ENCODE measurements at places on chromosomes 12 and 14.
A peak's percentile ranks its signal among the peaks of the same experiment; 100 is the strongest.

GRCh38 chr12:28610401-28611114, 420.3 kb downstream of the CCDC91 start:
- DNase-seq = no peak
- no peak overlapping the region for H3K4me3 ChIP-seq
- no peaks in the 10 kb centered on the region for H3K4me1 ChIP-seq
- H3K36me3 ChIP-seq = no peaks in the 10 kb centered on the region
- H3K27me3 ChIP-seq = no peaks in the 10 kb centered on the region

DNA sequence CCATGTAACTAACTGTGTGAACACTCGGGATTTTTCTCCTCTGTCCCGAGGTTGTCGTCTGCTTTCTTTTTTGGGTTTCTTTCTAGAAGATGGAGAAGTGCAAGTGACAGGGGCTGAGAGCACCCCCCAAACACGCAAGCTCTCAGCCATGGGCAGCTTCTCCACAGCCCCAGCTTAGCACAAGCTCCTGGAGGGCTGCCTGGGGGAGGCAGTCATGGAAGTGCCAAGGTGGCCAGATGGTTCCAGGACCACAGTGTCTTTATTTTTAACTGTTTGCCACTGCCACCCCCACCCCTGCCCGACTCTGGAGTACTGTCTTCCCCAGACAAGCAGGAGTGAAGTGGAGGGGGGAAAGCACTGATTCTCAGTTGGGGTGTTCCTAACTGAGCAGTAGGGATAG, 58.2 kb downstream of the ST8SIA1 start:
- no peaks in the 10 kb centered on the region for H3K36me3 ChIP-seq
- peak overlapping the region; percentile 92 for H3K27ac ChIP-seq
- H3K27me3 ChIP-seq = no peaks in the 10 kb centered on the region
- no peak for DNase-seq
- no peaks in the 10 kb centered on the region for H3K4me1 ChIP-seq

- H3K27me3 ChIP-seq = no peaks in the 10 kb centered on the region
- H3K36me3 ChIP-seq = no peaks in the 10 kb centered on the region
- H3K27ac ChIP-seq = no peak overlapping the region
- DNase-seq = no peak
- H3K4me3 ChIP-seq = no peak overlapping the region
Measured at GRCh38 chr12:41967668-41968500, 176.8 kb downstream of the GXYLT1 start.

DNA sequence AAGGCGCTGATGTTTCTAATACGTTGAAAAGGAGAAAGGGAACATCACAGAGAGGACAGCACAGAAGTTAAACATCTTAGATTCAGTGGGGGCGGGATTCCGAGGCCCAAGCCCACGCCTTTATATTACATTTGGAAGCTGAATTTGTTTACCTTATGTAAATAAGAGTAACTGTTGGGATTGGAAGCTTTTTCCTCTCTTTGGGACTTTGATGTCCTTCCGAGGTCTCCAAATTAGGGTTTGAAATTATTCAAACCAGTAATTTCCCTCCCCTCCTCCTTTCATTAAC, 6.4 kb downstream of the FOXA1 start:
- peaks cover 99% of the 10 kb centered on the region for H3K27me3 ChIP-seq
- H3K4me3 ChIP-seq = no peak overlapping the region
- H3K36me3 ChIP-seq = no peaks in the 10 kb centered on the region
- H3K27ac ChIP-seq = no peak overlapping the region
- DNase-seq = no peak

GRCh38 chr12:25979059-25979458, 20.6 kb downstream of the RASSF8 start:
- no peaks in the 10 kb centered on the region for H3K27me3 ChIP-seq
- H3K4me3 ChIP-seq = no peak overlapping the region
- H3K27ac ChIP-seq = no peak overlapping the region
- no peak for DNase-seq

GRCh38 chr14:64684091-64684490, 20.1 kb upstream of the PLEKHG3 start:
- H3K27me3 ChIP-seq = no peaks in the 10 kb centered on the region
- peak overlapping the region; percentile 91 for H3K27ac ChIP-seq
- peaks cover 37% of the 10 kb centered on the region for H3K4me1 ChIP-seq
- DNase-seq = no peak

- no peak overlapping the region for H3K27ac ChIP-seq
- H3K4me1 ChIP-seq = peaks cover 15% of the 10 kb centered on the region
- DNase-seq = no peak
- H3K36me3 ChIP-seq = no peaks in the 10 kb centered on the region
Measured at GRCh38 chr12:60172266-60173211, 576.7 kb downstream of the SLC16A7 start.

GRCh38 chr12:62930546-62931425, 4.2 kb downstream of the PPM1H start:
- no peaks in the 10 kb centered on the region for H3K36me3 ChIP-seq
- no peak for DNase-seq
- no peaks in the 10 kb centered on the region for H3K27me3 ChIP-seq
- H3K4me1 ChIP-seq = peaks cover 8% of the 10 kb centered on the region

DNA sequence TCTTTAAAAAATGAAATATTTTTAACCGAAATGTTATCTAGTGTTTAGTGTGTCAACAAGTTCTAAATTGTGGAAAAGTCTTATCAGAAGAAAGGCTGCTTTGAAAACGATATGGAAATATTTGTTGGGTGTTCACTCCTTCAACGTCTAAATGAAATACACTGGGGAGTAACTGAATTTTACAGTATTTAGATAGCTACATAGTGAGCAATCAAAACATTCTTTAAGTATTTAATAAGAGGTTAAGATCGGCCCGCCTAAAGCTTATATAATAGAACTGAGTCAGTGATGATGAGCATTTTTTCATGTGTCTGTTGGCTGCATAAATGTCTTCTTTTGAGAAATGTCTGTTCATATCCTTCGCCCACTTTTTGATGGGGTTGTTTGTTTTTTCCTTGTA, 228.3 kb downstream of the RAD51B start:
- peak overlapping the region; percentile 67 for H3K27ac ChIP-seq
- no peak overlapping the region for H3K4me3 ChIP-seq
- no peaks in the 10 kb centered on the region for H3K4me1 ChIP-seq
- no peaks in the 10 kb centered on the region for H3K27me3 ChIP-seq
- no peak for DNase-seq

- DNase-seq = no peak
- H3K27ac ChIP-seq = no peak overlapping the region
- no peaks in the 10 kb centered on the region for H3K27me3 ChIP-seq
- no peaks in the 10 kb centered on the region for H3K4me1 ChIP-seq
- no peaks in the 10 kb centered on the region for H3K36me3 ChIP-seq
Measured at GRCh38 chr12:54711669-54712068, 63.5 kb upstream of the DCD start.

GRCh38 chr14:79514700-79515099, 696.6 kb downstream of the DIO2 start:
- H3K36me3 ChIP-seq = no peaks in the 10 kb centered on the region
- no peaks in the 10 kb centered on the region for H3K4me1 ChIP-seq
- H3K27me3 ChIP-seq = no peaks in the 10 kb centered on the region
- DNase-seq = no peak

GRCh38 chr12:123941624-123942237, 30.9 kb downstream of the CCDC92 start:
- no peak for DNase-seq
- H3K36me3 ChIP-seq = peaks cover 49% of the 10 kb centered on the region
- H3K4me3 ChIP-seq = no peak overlapping the region
- peaks cover 2% of the 10 kb centered on the region for H3K4me1 ChIP-seq

GRCh38 chr14:26959972-26960660, 362.3 kb upstream of the NOVA1 start:
- H3K4me1 ChIP-seq = no peaks in the 10 kb centered on the region
- H3K4me3 ChIP-seq = no peak overlapping the region
- no peak overlapping the region for H3K27ac ChIP-seq
- no peak for DNase-seq
- H3K36me3 ChIP-seq = no peaks in the 10 kb centered on the region

GRCh38 chr12:45423931-45424330, 208.0 kb downstream of the ANO6 start:
- DNase-seq = no peak
- no peaks in the 10 kb centered on the region for H3K4me1 ChIP-seq
- H3K27me3 ChIP-seq = no peaks in the 10 kb centered on the region
- peaks cover 83% of the 10 kb centered on the region for H3K36me3 ChIP-seq
- H3K27ac ChIP-seq = no peak overlapping the region
- no peak overlapping the region for H3K4me3 ChIP-seq

GRCh38 chr12:104577581-104577981, 120.8 kb downstream of the CHST11 start:
- H3K4me1 ChIP-seq = no peaks in the 10 kb centered on the region
- H3K4me3 ChIP-seq = no peak overlapping the region
- no peak overlapping the region for H3K27ac ChIP-seq
- no peaks in the 10 kb centered on the region for H3K36me3 ChIP-seq

DNA sequence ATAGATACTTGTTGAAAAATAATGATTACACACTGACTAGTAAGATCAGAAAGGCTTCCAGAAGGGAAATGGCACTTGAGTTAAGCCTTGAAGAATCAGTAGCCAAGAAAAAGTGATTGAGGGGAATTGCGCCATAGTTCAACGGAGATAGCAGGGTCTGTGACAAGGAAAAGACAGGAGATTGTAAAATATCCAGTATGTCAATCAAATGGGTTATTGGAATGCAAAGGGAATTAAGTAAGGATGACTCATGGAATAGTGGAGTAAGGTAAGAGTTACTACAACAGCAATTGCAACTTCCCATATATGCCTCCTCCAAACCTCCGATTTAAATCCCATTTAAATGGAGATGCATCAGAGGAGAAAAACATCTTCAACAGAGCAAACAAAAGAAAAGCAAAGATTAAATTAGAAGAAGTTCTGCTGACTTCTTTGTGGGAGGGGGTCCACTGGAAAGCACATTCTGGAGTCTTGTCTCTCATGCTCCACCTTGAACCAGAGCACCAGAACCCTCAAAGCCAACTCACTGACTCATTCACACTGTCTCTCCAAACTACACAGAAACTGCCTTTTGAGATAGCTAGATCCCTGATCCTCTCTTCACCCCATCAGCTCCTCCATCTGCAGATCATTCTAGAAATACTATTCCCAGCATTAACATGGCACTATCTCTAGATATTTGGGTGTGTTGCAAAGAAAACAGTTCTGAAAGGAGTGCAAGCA, 138.2 kb downstream of the NUAK1 start:
- H3K4me1 ChIP-seq = no peaks in the 10 kb centered on the region
- H3K27me3 ChIP-seq = no peaks in the 10 kb centered on the region
- H3K36me3 ChIP-seq = no peaks in the 10 kb centered on the region
- no peak for DNase-seq
- no peak overlapping the region for H3K4me3 ChIP-seq

- H3K27me3 ChIP-seq = no peaks in the 10 kb centered on the region
- no peak overlapping the region for H3K27ac ChIP-seq
- H3K4me3 ChIP-seq = no peak overlapping the region
- H3K4me1 ChIP-seq = no peaks in the 10 kb centered on the region
- no peaks in the 10 kb centered on the region for H3K36me3 ChIP-seq
Measured at GRCh38 chr14:75634848-75635247, 25.8 kb downstream of the ERG28 start.

DNA sequence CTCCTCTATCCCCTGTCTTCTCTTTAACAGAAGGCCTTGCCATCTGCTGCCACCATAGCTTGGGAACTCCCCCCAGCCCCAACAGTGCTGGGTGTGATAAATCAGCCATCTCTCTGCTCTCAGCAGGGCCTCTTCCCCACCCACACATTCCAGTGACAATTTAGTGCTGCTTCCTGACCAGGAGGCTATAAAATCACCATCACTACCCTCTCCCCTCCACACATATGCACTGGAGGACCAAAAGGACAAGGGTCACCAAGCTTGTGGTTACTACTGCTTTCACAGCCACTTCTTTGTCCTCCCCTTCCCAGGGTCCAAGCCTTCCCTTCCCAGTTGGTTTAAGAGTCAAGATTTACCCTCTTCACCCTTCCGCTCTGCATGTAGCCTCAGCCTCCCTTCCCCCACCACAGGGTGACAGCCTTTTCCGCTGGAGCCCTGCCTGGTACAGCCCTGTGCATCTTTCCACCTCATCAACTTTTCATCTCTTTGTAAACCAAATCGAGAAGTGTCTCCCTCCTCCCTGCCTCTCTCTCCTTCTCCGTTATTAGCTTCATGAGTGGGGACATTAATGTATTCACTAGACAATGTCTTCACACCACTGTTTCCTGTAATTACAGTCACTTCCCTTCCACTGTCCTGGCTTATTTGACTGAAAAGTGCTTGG, 9.4 kb downstream of the PSMB5 start:
- H3K4me3 ChIP-seq = no peak overlapping the region
- no peaks in the 10 kb centered on the region for H3K4me1 ChIP-seq
- no peaks in the 10 kb centered on the region for H3K27me3 ChIP-seq
- no peak overlapping the region for H3K27ac ChIP-seq
- no peak for DNase-seq

GRCh38 chr12:123389560-123390351, 5.8 kb downstream of the KMT5A start:
- no peaks in the 10 kb centered on the region for H3K27me3 ChIP-seq
- peaks cover 41% of the 10 kb centered on the region for H3K4me1 ChIP-seq
- peak overlapping the region; percentile 92 for H3K27ac ChIP-seq
- DNase-seq = peak; percentile 75
- peaks cover 25% of the 10 kb centered on the region for H3K36me3 ChIP-seq

DNA sequence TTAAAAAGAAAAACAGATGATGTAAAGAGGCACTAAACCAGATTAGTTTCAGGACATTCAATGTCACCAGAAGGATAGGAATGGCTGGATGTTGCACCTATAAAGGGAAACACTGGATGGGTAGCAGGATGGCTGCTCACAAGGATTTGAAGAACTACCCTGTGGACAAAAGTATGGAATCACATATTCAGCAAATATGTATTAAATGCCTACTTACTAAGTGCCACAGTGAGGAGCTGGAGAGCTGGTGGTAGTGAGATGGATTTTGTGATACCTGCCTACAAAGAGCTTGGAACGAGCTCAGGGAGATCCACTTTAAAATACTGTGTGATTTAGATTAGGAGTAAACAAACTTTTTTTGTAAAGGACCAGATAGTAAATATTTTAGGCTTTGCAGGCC, 316.2 kb downstream of the PAWR start:
- no peak overlapping the region for H3K4me3 ChIP-seq
- no peaks in the 10 kb centered on the region for H3K4me1 ChIP-seq
- H3K36me3 ChIP-seq = no peaks in the 10 kb centered on the region

DNA sequence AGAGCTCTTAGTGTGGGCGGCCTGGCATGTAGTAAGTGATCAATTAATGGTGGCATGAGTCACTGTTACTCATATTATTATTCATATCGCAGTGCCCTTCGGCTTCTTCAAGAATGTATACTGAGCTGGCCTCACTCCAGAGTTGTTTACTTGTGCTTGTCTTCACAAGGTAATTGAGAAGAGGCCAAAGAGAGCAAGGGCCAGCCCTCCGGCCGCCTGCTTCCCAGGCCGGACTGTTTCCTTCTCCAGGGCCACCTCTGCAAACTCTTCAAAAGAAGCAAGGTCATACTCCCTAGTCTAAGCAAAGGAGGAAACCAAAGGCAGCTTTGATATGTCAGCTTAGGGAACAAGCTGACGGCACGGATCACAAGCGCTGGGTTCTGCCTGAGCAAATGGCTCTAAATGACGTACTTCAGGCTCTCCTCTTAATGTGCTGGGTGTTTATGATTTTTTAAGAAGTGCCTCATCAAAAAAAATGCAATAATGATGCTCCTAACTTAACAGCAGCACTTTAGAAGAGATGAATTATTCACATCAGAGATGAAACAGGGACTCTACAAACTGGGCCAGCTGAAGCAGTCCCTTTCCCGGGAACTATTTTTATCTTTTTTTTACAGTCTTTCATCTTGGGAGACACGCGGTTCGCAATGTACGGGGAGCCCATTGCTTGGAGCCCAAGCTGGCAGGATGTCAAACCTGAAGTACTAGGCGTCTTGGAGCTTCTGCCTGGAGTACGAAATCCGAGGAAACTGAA, 65.6 kb upstream of the DLK1 start:
- no peak overlapping the region for H3K27ac ChIP-seq
- H3K27me3 ChIP-seq = no peaks in the 10 kb centered on the region
- H3K36me3 ChIP-seq = no peaks in the 10 kb centered on the region
- DNase-seq = no peak

GRCh38 chr12:116483959-116484750, 75.0 kb upstream of the MAP1LC3B2 start:
- H3K4me1 ChIP-seq = no peaks in the 10 kb centered on the region
- no peaks in the 10 kb centered on the region for H3K36me3 ChIP-seq
- no peak for DNase-seq
- no peaks in the 10 kb centered on the region for H3K27me3 ChIP-seq

Measured in tibial artery (tissue), 4 donors.